Endothelial cell (in vitro differentiated cells): ENCODE measurements at places on chromosomes 2 and 18. TPM values are rescaled to one million over a fixed set of nuclear protein-coding genes. Genes with fewer than 3 reads are reported as not detected.
A peak's percentile ranks its signal among the peaks of the same experiment; 100 is the strongest.

DNA sequence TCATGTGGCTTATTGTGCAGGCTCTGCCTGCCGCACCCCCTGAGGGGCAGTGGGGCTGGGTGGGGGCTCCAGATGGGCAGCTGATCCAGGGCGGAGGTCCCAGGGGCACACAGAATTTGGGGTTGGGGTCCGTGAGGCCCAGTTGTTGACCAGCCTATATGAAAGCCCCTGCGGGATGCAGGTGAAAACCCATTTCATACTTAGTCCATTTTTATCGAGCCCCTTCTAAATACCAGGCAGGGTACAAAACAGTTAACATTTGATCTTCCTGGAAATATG is 30.6 kb downstream of the MYO7B start:
- DNase-seq, result no peak

Gene IFIH1
- total RNA-seq, result 5.2 TPM

DNA sequence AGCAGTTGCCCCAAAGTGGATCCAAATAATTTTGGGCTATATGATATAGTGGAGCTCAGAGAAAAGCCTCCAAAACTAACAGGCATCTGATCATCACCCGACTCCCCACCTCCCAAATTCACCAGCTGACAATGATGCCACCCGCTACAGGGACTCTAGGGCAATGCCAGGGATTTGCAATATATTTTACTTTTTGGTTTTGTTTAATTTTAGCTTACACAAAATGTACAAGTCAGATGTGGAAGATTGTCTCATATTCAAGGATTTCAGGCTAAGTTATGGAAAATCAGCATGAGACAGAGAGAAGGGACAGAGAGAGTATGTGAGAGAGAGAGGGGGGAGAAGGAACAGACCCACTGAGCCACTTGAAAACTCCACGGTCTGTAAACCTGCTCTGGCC is 187.4 kb downstream of the TMEM247 start:
- DNase-seq, result no peak

Gene SPDYA
- total RNA-seq, result 0.33 TPM

DNA sequence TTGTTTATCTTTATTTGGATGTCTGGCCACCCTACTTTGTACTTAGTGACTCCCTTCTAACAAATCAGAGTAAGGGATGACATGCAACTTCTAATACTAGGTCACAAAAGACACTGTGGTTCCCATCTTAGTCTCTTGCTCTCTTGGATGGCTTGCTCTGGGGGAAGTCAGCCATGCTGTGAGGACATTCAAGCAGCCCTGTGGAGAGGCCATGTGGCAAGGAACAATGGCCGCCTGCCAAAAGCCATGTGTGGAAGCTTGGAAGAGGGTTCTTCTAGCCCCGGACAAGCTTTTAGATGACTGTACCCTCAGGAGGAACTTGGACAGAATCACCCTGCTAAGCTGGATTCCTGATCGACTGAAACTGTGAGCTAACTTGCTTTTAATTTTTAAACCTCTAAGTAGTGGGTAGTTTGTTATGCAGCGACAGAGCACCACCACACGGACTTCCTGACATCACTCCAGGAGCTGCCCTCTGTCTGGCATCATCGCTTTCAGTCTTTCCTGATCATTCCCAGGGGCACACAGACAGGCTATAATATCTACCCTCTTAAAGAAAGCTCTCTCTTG is 116.8 kb upstream of the ODC1 start:
- no peak for DNase-seq

Gene PARD6G
- 10.4 TPM for total RNA-seq

- no peak for DNase-seq
These were observed 4.5 kb downstream of the PSTPIP2 start for GRCh38 chr18:46067438-46068007.

DNA sequence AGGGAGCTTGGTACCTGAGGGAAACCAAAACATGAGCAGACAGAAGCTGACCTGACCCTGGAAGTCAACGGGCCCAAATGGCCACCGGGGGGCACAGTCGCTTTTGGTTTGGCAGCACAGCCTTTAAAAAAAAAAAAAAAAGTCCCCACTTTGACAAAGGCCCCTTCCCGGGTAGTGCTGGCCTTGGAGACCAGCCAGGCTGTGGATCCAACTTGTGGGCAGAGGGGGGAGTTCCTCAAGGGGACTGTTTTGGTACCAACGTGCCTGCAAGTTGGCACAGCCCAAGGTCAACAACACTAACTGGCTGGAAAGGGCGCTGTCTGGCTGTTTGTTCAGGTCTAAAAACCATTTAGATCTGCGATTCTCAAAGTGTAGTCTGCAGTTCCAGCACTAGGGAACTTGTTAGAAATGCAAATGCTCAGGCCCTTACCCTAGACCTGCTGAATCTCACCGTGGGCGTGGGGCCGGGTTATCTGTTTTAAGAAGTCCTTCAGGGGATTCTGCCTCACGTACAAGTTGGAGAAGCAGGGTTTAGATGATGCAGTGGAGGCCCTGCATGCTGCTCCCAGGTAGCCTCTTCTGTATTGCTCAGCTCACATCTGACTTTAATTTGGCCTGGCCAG is 83.0 kb downstream of the LPIN1 start:
- DNase-seq, result peak; percentile 78

Gene ST8SIA5
- total RNA-seq, result 0.49 TPM

Gene RNF125
- 5.2 TPM for total RNA-seq

GRCh38 chr2:131641414-131642206 is 113.9 kb downstream of the CCDC74A start:
- DNase-seq, result no peak

DNA sequence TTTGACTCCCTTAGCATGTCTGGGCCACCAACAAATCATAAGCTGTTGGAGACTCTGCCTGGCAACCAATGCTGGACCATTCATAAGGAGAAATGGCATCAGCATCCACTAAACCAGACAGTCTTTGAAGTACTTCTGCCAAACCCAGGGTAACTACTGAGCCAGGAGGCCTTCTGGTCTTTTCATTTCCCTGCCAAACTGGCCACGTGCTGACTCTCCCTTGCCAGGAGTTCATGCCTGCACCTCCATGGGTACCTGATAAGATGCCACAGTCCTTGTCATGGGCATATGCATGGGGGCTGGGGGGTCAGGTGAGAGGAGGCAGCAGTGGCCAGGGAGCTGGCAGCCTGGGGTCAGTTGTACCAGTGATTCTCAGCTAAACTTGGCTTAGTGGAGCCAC is 34.2 kb upstream of the DAPL1 start:
- DNase-seq, result no peak

DNA sequence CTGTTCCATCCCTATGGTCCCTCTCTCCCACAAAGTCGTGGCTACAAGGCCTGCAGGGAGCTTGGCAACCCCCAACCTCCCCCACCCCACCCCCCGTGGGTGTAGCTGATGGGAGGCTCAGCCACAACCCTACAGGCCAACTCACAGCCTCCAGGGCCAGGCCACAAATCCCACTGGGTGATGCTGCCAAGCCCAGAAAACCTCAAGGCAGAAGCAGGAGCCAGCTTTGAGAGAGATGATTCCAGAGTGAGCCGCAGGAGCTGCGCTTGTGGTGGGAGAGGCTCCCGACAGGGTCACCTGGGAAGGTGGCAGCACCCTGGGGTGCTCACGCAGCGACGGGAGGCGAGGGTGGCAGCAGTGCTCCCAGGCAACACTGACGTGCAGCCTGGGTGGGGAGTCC is 44.8 kb downstream of the ADCY3 start:
- no peak for DNase-seq

Gene NDC80
- total RNA-seq, result 8.6 TPM

DNA sequence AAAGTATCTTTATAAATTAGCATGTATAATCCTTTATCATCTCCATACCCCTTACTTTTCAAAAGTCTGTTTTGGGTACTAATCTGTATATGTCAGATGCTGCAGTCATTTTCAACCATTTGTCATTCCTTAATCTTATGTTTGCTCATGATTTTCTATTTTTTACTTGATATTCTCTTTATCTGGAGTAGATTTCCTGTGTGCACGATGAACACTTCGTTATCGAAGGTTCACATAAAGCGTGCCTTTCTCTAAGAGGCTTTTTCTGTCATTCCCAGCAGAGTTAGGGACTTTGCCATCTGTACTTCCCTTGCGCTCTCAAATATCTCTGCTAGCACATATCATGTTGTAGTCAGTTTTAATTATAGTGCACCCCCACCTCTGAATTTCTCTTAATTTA is 123.2 kb downstream of the BIRC6 start:
- no peak for DNase-seq

GRCh38 chr18:58258692-58259342 is 214.8 kb downstream of the NEDD4L start:
- DNase-seq, result no peak

DNA sequence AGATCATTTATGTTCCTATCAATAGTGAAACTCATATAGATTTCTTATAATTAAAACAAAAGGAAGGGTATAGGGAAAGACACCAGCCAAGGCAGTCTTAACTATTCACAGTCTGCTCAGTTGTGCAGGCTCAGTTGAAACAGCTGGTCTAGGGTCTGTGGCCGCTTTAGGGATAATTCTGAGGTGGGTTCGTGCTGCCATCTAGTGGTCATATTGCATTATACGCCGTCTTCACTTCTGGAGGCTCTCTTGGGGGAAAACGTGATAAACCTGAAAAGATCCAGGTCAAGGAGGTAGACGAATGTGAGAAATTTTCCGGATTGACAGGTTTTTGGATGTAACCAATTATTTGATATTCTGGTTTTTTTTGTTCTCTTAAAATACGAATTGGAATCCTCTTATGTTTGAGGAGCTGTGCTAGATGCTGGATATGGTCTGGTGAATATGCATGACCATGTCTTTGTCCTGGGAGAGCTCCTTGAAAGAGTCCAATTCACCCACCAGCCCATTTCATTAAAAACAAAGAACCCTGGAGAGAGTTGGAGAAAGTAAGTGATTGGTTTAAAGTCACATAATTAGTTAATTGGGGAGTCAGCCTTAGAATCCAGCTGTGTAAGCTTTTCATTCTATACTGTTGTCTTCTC is 492.4 kb downstream of the PLCL1 start:
- peak; percentile 72 for DNase-seq

- DNase-seq, result no peak
These were observed 18.5 kb upstream of the STEAP3 start for GRCh38 chr2:119205001-119205706.

- no peak for DNase-seq
These were observed 179.9 kb upstream of the FN1 start for GRCh38 chr2:215615803-215616174.

DNA sequence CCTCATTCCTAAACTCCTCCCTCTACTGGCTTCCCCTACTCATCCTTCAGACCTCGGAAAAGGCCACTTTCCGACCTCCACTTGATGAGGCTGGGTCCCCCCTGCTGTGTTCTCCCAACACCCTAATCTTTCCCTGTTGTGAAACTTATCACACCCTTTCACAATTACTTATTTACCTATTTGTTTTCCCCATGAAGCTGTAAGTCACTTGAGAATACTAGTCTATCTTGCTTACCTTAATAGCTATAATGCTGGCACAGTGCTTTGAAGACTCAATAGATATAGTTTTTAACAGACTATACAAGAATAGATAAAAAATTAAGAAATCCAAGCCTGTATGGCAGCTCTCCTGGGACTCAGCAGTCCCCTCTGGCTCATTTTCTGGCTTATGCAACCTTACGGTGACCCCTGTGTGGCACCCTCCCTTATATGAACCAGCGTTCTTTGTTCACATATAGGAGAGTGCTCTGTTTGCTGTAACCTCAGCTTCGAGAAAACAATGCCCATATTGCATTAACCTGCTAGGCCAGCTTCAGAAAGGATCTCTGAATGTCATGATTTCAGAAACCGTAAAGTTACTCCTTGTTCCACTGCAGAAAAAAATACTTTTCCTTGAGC is 220.4 kb upstream of the PKDCC start:
- no peak for DNase-seq

GRCh38 chr2:95008306-95008705 is 17.2 kb upstream of the MAL start:
- DNase-seq, result no peak

Gene ZBTB7C
- total RNA-seq, result 0.67 TPM

GRCh38 chr2:240226672-240227537 is 86.4 kb upstream of the OTOS start:
- no peak for DNase-seq

GRCh38 chr2:50781646-50782045 is 250.3 kb downstream of the NRXN1 start:
- DNase-seq, result no peak

DNA sequence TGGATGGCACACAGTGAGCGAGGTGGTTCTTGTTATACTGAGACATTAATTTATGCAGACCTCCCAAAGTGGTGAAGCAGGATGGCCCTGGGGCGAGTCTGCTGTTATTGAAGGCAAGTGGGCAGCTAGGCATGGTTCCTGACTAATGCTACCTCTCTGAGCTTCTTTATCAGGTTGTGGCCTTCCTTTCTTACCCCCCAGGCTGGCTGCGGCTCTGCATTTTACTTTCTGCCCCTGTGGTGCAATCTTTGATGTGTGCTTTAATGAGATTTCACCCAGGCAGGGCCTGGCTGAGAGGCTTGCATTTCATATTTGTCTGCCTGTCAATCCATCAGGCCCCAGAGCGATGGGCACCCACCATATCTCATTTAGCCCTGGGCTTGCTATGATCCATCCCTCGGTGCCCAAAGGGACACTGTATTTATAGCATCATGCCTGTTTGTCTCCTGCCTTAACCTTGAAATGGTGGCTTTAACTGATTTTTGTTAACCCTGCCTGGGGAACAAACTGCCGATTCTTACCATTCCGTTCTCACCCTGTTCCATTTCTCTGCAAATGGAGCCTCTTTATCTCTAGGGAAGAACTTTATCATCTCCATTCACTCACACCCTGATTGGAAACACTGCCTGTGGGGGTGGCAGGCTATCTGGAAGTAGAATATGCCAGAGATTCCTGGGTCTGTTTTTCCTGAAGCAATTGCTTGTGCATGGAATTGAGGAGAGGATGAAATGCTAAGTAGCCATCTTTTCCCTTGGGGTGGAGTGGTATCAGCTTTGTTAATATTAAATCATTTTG is 316.2 kb upstream of the THSD7B start:
- no peak for DNase-seq

Gene CNPPD1
- 47.1 TPM for total RNA-seq

DNA sequence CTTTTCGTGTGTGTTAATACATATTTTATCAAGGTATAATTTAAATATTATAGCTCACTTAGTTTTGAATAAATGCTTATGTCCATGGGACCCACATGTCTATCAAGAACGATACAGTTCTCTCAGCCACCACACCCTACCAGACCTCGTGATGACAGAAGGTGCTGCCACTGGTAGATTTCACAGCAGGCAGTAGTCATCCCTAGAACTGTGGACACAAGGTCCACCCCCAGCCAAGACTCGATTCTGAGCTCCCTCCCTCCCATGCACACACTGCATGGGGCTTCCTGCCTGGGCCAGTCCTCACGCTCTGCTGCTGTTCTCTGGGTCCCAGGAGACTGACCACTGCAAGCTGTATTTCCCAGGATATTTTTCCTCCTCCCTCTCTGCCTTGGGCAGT is 26.5 kb upstream of the CREB1 start:
- DNase-seq, result no peak

GRCh38 chr2:2647141-2647541 is 316.1 kb upstream of the MYT1L start:
- DNase-seq, result no peak

Gene POTEJ
- total RNA-seq, result not detected

GRCh38 chr2:27993402-27993787 is 102.9 kb downstream of the BABAM2 start:
- DNase-seq, result no peak
